ENCODE measurements at places on chromosomes 11 and 22.

- DNase-seq, result no peak
Observed at GRCh38 chr11:61022311-61023085, 51.0 kb downstream of the CD6 start.

GRCh38 chr22:40592352-40593113, 44.0 kb downstream of the MRTFA start:
- no peak for DNase-seq

GRCh38 chr11:65575568-65576231, at the start of gene EHBP1L1:
Gene EHBP1L1 (plus strand): TSS chr11:65576053. CDS start chr11:65576303, 250 bp downstream.
- peak; percentile 75 for DNase-seq

- DNase-seq, result no peak
Observed at GRCh38 chr11:60457576-60457975, 1.9 kb downstream of the MS4A1 start.

- DNase-seq, result no peak
Observed at GRCh38 chr11:9708544-9708943, 44.7 kb downstream of the SWAP70 start.

- no peak for DNase-seq
Observed at GRCh38 chr22:21449531-21450319, 17.5 kb upstream of the TMEM191C start.

GRCh38 chr11:73308003-73308960, at the start of gene ARHGEF17:
Gene ARHGEF17 (plus strand): TSS chr11:73308276. CDS start chr11:73308639, 363 bp downstream.
- peak; percentile 84 for DNase-seq

GRCh38 chr11:83566950-83567349, 280.8 kb upstream of the CCDC90B start:
- peak; percentile 60 for DNase-seq

DNA sequence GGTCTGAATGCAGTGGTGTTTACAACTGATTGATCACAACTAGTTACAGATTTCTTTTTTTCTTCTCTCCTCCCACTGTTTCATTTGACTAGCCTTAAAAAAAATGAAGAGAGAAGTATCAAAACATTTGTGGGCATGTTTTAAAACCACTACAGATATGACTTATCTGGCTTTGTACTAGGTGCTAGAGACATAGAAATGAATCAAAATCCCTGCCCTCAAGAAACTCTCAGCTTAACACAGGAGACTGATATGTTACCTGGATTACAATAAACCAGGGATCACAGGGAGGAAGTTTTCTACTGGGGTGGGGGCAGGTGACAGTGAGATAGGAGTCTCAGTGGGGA, 25.2 kb upstream of the CTR9 start:
- DNase-seq, result no peak

- peak; percentile 82 for DNase-seq
Observed at GRCh38 chr22:46085828-46086576, 64.3 kb upstream of the PPARA start.

DNA sequence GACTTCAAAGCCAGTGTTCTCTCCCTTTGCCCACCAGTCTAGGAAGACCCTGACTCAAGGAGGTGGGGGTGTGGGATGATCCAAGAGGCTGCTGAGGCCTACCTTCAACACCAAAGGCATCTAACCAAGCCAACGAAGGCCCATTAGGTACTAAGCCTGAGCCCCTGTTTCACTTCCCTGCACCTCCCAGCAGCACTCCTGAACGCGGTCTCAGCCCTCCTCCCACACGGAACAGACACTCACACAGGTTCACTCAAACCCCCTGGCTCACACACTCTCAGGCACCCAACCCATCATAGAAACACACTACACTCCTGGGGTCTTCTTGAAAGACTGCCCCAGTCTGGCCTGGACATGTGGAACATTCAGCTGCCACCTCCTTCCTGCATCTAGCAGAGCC, 40.7 kb downstream of the SLC22A12 start:
- DNase-seq, result no peak

- no peak for DNase-seq
Observed at GRCh38 chr22:22092974-22093373, 110.4 kb upstream of the TOP3B start.

- no peak for DNase-seq
Observed at GRCh38 chr22:30021881-30022619, 58.2 kb upstream of the HORMAD2 start.

DNA sequence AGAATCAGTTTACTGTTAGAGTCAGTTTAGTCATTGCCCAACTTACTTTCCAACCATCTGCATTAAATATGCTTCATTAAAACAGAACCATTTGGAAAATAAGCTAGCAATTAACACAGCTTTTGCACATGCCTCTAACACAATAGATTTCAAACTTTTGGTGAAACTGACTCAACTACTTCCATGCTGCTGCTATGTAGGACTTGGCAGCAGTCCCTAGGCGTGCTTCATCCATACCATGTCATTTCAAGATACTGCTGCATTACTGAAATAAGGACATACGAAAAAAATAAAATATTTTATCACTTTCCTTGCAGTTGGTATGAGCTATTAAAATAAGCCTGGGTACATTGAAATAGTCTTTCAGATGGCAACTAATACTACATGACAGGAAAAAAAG, 65.5 kb upstream of the SOX6 start:
- DNase-seq, result no peak

GRCh38 chr22:46007848-46008261, 30.9 kb upstream of the WNT7B start:
- peak; percentile 97 for DNase-seq

DNA sequence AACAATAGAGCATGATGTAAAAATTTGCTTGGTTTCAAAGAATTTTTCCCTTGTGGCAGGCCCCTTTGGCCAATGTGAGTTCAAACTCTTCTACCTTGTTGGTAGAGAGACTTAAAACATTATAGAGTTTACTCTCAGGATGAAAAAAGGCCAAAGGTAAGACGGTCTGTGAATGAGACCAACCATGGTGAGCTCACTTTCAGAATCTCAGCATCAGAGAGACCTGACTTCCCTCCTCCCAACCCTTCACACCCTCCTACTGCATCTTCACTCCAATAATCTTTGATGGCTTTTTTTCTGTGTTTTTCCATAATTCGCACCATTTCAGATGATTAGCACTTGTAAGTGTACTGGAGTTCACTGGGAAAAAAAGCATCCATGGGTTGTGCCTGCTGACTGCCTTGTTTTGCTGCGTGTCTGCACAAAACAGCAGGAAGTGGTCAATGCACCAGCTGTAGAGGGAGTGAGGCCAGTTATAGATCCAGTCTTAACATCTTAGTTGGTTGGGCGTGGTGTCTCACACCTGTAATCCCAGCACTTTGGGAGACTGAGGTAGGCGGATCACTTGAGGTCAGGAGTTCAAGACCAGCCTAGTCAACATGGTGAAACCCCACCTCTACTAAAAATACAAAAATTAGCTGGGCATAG, 64.1 kb downstream of the SLC1A2 start:
- no peak for DNase-seq

GRCh38 chr22:17266251-17266971, 47.2 kb upstream of the ADA2 start:
- peak; percentile 41 for DNase-seq

DNA sequence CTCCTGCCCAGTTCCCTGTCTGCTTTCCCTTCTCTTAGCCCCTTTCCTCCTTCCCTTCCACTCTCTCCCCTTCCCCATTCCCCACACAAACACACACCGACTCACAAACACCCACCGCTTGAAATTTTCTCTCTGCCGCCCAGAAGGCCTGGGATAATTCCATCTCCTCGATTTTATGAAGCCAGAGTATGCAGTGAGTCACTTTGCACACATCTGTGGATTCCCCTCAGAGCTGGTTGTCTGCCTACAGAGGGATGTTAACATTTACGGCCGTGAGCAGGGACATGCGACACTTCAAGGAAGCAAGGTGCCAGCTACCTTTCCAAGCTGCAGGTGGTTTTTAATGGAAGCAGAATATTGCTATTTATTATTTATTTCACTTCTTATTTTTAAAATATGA, 332.0 kb downstream of the TENM4 start:
- no peak for DNase-seq

GRCh38 chr11:123302751-123303195, 107.7 kb upstream of the CLMP start:
- peak; percentile 68 for DNase-seq

GRCh38 chr11:75384438-75385080, 14.8 kb upstream of the RPS3 start:
- peak; percentile 73 for DNase-seq

DNA sequence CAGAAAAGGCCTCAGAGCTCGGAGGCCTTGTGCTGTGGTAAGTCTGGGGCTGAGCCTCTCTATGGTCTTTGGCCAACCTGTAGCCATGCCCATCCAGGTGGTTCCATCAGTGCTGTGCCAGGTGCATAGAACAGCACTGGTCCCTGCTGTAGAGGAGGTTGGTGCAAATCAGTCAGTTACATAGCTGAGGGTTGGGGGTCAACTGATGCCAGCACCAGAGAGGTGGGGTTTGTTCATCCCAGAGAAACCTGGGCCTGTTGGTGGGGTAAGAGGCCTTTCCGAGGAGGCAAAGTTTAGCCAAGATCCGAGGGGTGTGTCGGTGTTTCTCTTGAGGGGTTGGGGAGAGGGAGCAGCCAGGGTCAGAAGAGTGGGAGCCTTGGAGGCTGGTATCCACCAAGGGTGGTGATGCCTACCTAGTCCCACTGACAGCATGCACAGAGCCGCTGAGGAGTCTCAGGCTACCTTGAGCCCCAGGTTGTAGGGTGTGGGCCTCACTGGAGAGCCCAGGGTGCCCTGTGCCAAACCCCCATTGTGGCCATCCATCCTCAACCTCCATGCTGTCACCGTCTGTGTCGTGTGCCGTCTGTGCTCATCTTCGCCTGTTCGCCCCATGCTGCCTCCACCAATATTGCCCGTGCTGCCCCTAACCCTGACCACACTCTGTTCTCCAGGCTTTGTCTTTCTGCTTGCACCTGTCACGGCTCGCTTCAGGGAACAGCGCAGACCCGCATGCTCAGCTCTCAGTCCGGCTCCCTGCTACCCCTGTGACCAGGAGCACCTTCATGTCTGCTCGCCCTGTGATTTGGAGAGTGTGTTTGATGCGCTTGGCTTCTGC, 78.7 kb upstream of the SUSD2 start:
- DNase-seq, result no peak

DNA sequence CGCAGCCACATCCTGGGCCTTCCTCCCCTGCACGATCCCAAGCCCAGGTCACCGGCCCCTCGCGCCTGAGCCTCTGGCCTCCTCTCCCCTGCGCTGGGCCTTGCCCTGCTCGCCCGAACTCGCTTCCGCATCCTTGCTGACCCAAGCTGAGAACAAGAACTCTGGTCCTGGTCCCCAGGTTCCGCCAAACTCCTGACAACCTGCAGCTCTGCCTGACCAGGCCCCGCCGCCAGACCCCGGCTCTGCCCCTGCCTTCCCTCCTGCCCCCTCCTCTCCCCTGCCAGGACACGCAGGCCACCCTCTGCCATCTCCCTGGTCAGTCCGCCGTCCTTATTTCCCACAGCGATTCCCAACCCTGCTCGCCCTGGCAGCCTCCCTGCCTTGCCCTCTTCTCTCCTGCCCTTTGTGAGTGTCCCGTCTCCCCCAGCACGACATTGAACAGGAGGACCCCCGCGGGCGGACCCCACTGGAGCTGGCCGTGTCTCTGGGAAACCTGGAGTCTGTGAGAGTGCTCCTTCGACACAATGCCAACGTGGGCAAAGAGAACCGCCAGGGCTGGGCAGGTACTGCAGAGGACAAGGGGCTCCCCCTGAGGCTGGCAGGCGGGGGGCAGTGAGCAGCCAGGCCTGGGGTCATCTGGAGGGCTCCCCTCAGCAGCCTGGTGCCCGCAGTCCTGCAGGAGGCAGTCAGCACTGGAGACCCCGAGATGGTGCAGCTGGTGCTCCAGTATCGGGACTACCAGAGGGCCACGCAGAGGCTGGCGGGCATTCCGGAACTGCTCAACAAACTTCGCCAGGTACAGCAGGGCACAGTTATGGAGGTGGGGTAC, 762 bp downstream of the ANKRD13D start:
- peak; percentile 31 for DNase-seq

DNA sequence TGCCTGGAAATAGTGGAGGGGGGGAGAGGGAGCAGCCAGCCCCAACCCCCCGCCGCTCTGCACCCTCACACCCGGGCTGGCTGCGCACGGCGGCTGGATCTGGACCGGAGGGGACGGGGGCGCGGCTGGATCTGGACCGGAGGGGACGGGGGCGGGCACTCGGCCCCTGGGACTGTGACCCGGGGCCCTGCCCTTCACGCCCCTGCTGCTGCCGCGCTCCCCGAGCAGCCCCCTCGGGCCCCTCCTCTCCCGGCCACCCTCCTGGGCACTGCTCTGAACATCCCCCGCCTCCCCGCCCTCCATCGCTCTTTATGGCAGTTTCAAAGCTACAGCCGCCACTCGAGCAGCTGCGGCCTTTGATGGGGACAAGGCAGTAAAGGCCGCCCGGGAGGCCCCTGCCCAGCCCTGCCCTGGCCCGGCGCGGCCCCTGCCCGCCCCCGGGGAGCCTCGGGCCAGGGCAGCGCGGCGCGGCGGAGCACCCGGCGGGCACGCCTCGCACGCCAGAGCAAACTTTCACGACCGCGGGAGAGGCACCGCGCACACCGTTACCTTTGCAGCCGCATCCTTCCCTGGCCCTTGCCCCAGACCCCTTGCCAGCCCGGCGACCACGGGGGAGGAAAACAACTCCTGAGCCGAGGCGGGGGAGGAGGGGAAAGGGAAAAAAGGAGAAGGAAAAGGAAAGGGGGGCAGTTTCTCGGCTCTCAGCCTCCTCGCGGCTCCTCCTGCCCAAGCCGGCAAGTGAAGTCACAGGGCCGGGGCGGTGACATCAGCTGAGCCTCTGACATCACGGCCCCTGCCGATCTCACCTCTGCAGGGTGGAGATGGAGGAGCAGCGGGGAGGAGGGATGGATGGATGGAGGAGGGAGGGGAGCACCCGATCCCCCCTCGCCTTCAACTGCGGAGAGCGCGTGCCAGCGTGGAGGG, 13.1 kb upstream of the TCF20 start:
- DNase-seq, result no peak

DNA sequence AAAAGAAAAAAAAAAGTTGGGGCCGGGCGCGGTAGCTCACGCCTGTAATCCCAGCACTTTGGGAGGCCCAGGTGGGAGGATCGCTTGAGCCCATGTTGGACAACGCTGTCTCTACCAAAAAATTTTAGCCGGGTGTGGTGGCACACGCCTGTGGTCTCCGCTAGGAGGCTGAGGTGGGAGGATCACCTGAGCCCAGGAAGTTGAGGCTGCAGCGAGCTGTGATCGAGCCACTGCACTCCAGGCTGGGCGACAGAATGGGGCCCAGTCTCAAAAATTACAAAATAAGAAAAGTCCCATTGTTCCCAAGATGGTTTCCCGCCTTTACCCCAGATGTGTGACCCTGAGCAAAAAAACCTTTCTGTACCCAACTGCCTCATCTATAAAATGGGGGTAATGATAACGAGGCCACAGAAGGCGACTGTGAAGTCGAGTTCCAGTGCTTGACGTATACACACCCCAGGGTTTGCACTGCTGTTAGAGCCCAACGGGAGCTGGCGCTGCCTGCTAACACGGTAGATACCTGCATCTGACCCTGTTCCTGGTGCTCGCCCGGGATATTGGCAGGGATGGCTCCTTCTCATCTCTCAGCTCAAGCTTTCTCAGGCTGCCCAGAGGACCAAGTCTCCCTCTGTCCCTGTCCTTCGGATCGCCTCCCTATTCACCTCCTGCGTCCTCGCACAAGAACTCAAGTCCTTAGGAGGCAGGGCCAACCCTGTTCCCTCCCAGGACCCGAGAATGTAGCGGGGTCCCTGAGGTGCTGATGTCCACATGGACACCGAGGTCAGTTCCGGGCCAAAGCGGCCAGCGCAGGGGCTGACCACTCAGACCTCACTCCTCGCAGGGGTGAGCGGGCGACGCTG, 1.1 kb upstream of the RPLP2 start:
- DNase-seq, result peak; percentile 30

GRCh38 chr22:36375071-36375980, 12.4 kb downstream of the MYH9 start:
- DNase-seq, result no peak

GRCh38 chr22:49139492-49140151, 688.1 kb downstream of the BRD1 start:
- DNase-seq, result no peak
